NCI-H1417 (cell line): ENCODE measurements at places on chromosomes 4 and X.

DNA sequence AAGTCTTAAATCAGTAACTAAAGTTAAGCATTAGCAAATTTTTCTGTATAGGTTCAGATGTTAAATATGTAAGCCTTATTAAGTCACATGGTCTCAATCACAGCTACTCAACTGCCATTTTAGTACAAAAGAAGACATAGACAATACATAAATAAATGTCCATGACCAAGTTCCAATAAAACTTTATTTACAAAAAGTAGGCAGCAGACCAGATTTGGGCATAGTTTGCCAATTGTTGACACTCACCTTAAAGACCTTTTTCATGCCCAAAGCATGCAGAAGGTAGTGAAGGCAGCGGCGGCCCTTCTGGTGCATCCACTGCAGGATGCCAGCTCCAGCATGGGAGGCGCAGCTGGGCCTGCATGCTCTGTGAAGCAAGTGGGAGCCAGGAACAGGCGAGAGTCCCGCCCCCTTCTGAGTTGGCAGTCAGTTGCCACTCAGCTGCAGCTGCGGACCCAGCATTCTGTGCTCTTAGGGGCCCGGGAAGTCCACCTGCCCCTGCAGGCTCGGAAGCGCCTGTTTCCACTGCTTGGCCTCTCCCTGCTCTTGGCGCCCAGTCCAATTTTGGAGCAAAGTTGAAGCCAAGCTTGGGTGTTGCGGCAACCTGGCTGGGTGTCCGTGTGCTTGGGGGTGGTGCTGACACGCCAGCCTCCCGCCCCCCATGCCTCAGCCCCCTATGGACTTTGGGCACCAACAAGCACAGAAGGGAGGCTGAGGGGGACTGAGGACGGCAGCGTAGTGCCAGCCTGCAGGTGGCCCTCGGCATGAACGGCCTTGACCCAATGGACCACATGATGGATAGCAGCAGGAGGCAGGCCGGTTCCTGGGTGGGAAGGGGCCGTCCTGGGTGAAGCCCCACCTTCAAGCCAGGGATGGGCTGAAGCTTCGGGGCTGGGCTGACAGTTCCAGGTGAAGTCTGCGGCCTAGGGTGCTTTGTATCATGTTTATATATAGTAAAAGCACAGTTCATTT is 42.4 kb upstream of the PABPC4L start:
- no peak for DNase-seq

GRCh38 chrX:22527302-22527701 is 254.6 kb downstream of the CBLL2 start:
- DNase-seq: peak; percentile 24

DNA sequence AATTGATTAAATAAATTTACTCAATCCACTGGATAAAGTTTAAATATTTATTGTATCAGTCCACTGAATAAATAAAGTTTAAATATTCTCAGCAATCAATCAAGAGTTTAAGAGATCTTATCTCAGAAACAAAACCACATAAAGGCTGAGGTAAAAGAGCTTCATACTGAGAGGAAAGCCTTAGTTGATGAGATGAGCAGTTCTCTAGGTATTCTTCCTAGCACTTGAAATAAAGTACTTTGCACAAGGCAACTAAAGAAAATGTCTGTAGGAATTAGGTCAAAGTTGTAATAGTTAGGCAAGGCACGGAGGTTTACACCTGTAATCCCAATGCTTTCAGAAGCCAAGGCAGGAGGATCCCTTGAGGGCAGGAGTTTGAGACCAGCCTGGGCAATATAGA is 63.5 kb downstream of the UCHL1 start:
- DNase-seq: no peak

DNA sequence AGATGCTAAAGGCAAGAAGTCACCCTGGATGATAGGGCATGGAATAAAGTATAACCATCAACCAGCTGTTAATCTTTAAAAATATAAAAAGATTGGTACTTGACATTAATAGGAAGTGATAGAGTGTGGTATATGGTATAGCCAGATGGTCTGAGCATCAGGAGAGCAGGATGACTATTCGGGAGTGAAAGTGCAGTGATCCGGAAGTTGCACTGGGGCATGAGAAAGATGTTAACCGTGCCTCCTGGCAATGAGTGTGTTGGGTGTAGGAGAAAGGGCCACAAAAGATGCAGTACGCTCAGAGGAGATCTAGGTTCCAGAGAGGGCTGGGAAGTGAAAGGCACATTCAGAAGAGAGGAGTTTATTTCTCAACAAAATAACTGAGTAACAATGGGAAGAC is 65.0 kb downstream of the TSPAN7 start:
- DNase-seq: no peak

DNA sequence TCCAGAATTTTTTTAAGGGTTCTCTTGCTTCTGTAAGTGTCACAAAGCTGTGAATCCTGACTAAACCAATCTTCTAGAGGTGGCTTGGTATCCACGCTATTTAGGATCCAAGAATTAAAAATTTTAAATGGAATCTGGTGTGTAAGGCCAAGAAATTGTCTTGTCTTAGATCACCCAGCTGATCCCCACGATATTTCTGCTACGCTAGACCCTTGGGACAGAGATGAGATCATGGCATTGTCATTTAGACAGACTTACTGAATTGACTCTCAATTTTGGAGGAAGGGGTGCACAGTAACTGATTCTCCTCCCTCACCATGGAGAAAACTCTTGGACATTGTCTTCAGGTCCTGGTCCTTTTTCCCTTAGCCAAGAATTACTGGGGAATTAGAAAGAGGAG is 5.7 kb downstream of the GPRIN3 start:
- DNase-seq: no peak

DNA sequence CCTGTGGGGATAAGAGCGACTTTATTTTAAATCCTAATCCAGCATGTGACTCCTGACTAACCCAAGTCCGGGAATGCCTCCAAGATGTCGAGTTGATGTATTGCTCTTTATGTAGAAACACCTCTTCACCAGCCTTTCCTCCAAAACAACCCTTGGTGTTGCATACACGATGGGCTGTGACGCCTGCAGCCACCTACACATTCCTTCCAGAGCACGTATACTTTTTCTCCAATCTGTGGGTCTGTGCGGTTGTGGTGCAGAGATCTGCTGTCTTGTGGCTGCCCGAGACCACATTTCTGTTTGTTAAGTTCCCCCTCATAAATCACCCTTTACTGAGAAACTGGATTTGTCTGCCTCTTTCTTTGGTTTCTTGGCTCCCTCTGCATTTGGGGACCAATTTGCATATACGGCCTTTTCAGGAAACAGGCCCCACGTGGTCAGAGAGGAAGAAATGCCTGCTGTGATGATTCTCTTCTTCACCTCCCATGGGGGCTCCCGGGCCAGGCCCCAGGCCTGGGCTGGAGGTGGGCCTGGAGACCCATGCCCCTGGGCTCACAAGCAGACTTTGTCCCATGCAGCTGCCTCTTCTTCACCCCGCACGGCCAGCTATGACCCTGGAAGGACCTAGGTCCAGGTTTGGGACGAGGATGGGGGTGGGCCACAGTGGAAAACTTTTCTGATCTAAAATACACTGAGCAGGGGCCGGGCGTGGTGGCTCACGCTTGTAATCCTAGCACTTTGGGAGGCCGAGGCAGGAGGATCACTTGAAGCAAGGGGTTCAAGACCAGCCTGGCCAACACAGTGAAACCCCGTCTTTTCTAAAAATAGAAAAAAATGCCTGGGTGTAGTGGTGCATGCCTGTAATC is 21.4 kb upstream of the AFAP1 start:
- no peak for DNase-seq

DNA sequence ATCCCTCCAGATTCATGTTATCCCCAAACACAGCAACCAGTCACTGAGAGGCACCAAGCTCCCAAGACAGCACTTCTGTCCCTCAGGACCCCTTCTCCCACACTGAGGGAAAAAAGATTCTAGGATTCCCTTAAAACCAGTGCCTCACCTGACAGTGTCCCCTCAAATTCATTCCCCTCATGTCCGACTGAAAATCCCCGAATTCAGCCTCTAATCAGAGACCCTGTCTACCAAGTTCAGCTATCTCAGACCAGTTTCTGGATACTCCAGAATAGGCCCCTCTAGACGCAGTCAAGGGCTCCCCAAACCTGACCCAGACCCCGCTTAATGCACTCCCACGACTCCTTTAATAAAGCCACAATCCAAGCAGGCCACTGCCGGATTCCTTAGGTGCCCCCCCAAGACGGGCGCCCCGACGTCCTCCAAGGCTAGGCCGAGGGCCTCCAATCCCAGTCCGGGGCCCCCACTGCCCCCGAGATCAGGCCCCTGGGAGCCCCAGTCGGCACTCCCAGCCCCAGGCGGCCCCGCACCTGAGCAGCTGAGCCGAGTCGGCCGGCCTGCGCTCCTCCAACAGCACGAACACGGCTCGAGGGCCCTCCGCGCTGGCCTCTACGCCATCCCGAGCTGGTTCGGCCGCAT is 457 bp downstream of the TFE3 start:
- DNase-seq: no peak
